CD4-positive, alpha-beta T cell treated with Interleukin-2 at 100 ng/mL for 4 hours (primary cell): ENCODE measurements at places on chromosomes 6 and 20.

GRCh38 chr20:62216636-62217566 is 3.2 kb downstream of the HRH3 start:
- DNase-seq: no peak

- no peak for DNase-seq
Observed at GRCh38 chr6:51725155-51725554, 362.3 kb downstream of the PKHD1 start.

- no peak for DNase-seq
Observed at GRCh38 chr20:63579017-63579694, 5.1 kb upstream of the HELZ2 start.

DNA sequence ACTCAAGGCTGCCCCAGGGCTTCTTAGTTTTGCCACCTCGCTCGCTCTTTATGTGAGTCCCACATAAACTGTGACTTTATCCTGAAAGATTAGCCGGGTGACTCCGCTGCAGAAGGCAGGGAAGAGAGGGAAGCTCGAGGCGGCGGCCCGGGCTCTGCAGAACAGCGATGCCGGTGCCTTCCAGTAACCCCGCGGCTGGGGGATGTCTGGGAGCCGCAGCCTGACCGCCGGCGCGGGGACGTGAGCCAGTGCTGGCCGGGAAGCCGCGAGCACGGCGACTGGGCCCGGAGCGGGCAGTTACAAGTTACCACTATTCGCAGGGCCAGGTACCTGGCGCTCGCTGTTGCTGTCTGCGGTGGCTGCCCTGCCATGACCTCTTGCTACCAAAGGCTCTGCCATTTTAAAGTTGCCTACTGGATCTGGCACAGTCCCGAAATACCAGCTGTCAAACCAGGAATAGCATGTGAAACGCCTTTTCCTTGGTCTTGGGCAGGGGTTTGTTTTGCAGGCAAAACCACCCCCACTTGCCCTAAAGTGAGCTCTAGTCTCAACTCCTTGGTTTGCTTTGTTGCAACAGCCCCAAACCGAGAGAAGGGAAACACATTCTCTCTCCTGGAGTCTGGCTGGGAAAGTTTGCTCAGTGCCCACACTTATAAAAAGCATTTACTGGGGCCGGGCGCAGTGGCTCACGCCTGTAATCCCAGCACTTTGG is 124.0 kb upstream of the SLC2A12 start:
- DNase-seq: no peak

- no peak for DNase-seq
Observed at GRCh38 chr6:75052491-75052890, 153.4 kb downstream of the COL12A1 start.

- DNase-seq: no peak
Observed at GRCh38 chr6:158798311-158798710, 20.9 kb downstream of the EZR start.
